ENCODE measurements at places on chromosomes 3 and 15.

DNA sequence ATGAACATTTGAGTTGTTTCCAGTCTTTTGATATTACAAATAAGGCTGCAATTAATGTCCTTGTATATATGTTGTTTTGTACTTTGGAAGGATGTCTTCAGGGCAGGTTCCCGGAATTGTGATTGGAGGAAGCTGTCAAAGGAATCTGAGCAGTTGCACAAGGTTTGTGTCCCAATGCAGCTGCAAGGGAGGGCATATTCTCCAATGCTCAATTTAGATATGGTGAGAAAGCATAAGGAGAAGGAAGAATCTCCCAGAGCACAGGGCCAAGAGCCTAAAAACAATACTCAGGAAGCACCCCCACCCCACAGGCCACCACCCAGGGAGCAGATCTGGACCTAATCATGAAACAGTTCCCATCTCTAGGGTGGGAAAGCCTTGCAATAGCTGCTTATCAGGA is 228.0 kb upstream of the LRRFIP2 start:
- no peak for DNase-seq

DNA sequence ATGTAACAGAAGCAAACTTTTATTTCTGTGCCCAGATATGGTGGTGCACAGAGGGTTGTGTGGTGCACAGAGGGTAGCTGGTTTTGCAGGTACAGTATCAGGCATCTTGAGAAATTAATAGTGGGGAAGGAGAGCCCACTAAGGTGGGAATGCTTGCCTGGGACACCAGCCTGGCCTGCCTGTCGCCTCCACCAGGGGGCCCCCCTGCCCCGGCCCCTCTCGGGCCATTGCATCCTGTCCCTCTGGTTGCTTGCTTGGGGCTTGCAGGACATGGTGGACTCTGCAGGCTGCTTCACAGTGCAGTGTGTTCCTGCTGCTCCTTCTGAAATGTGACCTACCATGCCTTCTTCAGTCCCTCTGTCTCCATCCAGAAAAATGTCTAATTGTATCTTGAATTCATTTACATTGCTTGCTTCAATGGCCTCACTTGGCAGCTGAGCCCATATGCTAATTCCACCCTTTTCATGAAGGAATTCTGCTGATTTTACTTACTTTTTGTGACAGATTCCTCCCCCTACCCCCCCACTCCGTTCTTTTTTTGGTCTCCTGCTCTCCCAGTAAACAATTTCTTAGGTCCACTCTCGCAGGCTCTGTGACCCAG is 73.6 kb downstream of the EEFSEC start:
- no peak for DNase-seq

DNA sequence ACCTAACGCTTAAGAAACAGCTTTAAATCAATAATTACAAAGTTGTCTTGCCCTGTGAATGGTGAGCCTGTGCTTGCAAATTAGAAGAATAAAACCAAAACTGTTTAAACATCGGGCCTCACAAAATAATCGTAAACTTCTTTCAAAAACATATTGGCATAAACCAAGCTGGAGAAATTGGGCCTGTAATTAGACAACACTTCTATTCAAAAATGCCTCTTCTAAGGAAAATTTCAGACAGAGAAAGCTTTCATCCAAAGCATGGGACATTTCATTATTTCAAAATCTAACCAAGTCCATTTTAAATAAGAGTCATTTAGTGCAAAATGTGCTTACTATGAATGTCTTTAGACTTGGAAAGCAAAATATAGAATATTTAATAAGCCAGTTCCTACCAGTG is 35.5 kb upstream of the GNB4 start:
- no peak for DNase-seq

- no peak for DNase-seq
Measured at GRCh38 chr3:12284591-12284990, 4.3 kb upstream of the PPARG start.

DNA sequence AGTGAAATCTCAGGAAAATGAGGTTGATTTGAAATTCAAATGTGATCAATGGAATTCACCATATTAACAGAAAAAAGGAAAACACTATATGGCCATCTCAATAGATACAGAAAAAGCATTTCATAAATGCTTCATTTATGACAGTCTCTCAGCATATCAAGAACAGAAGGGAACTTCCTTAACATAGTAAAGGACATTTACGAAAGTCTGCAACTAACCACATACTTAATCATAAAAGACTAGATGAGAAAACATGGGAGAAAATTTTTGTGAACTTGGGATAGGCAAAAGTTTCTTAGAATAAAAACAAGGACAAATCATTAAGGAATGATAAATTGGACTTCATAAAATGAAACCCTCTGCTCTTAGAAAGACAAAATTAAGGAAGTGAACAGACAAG is 24.7 kb upstream of the TIPARP start:
- DNase-seq, result no peak

GRCh38 chr3:140695361-140696061 is 17.6 kb downstream of the TRIM42 start:
- DNase-seq, result no peak

GRCh38 chr15:69074001-69074842 is 59.7 kb downstream of the NOX5 start:
- peak; percentile 52 for DNase-seq

DNA sequence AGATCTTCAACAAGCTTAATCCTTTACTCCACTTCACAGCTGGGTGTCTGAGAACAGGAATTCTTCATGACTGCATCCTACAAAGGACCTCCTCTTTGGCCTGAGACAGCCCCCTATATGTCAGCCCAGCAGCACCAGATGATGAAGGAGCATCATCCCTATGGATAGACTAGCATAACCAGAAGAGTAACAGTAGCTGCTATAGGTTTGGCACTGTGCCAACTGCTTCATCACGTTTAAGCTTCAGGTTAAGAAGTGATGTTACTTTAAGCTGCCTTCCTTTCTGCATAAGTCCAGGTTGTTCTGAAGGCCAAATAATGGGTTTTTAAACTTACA is 50.6 kb downstream of the CMSS1 start:
- no peak for DNase-seq

All from DMS79 (cell line).